ENCODE measurements at places on chromosomes 16 and 17.

GRCh38 chr16:53022374-53022773 is 30.3 kb downstream of the CHD9NB start:
- DNase-seq, result peak; percentile 20

DNA sequence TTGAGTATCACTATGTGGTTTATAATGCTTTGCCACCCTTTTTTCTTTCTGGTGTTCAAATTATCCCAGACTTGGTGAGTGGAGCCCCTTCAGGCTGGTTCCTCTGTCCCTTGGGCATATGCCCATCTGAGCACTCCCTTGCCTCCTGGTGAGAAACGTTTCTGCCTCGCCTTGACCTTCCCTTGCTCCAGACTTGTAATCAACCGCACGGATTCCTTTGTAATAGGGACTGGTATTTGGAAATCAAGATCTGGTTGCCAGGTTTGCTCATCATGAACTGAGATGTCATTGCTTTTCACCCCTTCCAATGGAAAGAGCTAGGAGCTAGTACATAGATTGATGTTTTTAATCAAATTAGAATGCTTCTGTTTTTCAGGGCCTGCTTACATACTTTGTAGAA is 43.7 kb downstream of the SEC14L1 start:
- no peak for DNase-seq

- DNase-seq, result no peak
Measured at GRCh38 chr16:58125781-58126335, 3.3 kb downstream of the CFAP20 start.

GRCh38 chr17:66248285-66248684 is 19.1 kb upstream of the APOH start:
- no peak for DNase-seq

- no peak for DNase-seq
Measured at GRCh38 chr16:26111900-26112299, 420.1 kb downstream of the HS3ST4 start.

- DNase-seq, result no peak
Measured at GRCh38 chr17:21029515-21029914, 13.3 kb downstream of the USP22 start.

DNA sequence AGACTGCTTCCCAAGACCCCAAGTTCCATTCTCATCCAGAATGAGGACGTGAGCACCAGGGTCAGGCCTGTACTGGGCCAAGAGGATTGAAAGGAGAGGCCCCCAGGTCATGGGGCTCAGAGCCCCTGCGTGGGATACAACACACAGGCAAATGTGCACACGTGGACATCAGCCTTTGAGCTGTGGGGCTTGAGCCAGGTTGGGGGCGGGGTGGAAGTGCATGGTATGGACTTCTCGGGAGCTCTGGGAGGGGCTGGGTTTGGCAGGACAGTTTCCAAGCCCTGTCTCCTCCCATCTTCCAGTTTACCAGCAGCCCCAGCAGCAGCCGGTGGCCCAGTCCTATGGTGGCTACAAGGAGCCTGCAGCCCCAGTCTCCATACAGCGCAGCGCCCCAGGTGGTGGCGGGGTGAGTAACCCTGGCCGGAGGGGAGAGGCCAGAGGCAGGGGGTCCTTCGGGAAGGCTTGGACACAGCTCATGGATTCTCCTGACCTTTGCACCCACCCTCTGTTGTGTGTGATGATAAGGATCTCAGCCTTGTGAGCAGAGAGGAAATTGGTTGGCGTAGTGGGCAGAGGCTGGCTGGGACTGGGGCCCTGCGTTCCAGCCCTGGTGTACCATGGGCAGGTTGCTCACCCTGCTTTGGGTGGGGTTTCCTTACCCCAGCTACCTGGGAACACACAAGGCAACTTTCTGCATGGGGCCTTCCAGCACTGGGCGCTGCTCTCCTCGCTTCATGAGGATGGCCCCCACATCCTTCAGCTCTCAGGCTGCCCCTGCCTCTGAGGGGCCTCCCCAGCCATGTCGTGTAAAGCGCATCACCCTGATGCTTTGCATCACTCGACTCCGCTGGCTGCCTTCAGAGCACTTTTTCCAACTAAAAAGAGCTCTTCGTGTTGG is 10.4 kb upstream of the LASP1NB start:
- no peak for DNase-seq

GRCh38 chr17:37813751-37814150 is 68.9 kb upstream of the HNF1B start:
- DNase-seq, result no peak

- no peak for DNase-seq
Measured at GRCh38 chr17:61460796-61461585, 8.8 kb downstream of the TBX4 start.

GRCh38 chr17:28626818-28627217 is 12.8 kb upstream of the RSKR start:
- DNase-seq, result no peak

Measured in midbrain (tissue), 1 donor.